Activated T-cell treated with anti-CD3 and anti-CD28 coated beads for 48 hours (primary cell): ENCODE measurements at places on chromosomes 7 and 10.

DNA sequence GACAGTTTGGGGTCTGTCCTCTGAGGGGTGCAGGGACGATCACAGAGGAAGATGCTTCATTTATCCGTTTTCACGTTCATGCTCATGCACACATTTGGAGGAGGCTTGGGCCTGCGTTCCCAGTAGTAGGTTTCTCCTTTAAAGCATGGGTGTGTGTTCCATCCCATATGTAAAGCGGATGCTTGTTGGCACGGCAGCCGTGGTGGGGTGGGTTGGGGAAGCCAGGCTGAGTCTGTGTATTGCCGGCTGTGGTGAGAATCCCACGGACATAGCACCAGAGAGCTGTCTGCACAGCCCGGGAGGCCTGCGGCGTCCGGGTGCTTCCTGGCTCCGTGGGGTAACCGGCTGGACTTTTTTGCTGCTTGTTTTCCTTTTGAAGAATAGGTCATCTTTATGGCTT, 440 bp downstream of the JAKMIP3 start:
- DNase-seq, result no peak

DNA sequence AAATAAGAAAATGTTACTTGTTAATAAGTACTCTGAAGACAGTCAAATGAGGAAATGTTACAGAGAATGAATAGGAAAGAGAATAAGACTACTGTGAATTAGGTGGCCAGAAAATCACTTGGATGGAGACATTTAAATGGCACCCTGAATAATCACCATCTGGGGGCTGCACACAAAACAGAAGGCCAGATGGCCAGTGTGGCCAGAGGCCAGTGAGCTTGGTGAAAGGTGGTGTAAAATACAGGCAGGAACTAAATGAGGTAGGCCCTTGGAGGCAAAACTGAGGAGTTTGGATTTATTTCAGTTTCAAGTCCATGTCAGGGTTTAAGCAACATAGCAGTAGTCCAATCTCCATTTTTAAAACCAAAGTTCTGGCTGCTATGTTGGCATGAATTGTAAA, 126.7 kb downstream of the TSPAN12 start:
- no peak for DNase-seq

- DNase-seq, result no peak
Observed at GRCh38 chr10:68902382-68902781, 1.3 kb downstream of the DDX50 start.

DNA sequence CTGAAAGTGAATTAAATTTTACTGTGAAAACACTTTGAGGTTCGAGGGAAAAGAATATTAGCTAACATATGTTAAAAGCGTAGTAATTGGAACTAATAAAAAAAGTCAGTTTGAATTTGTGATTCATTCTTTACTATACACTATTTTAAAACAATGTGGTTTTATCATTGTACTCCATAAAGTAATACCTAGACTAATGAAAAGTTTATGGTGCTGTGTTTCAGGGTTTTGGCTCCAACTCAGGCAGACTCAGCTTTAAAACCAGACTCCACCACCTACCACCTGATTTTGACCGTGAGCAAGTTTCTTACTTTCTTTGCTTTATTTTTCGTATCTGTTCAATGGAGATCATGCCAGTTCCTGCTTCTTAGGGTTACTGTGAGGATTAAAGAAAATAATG, 9.2 kb upstream of the PRTFDC1 start:
- no peak for DNase-seq

GRCh38 chr7:142939226-142939910, at the start of gene LLCFC1:
LLCFC1 (plus strand) TSS chr7:142939484; CDS start chr7:142939622, 138 bp downstream.
- no peak for DNase-seq

DNA sequence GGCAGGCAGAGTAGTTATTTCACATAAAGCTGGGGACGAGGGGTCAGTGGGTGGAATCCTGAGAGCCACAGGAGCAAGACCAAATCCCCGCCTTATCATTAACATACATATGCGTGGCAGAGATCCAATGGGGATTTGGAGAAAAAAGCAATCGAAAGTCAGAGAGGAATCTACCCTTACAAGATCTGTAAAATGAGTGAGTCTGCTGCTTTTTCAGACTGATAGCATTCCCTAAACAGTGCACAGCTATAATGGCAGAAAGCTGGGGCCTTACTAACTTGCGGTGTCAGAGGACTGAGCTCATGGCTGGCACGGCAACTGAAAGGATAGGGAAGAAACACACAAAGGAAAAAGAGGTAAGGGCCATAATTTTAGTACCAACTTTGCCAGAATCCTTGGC, 25.0 kb downstream of the GPR22 start:
- no peak for DNase-seq

DNA sequence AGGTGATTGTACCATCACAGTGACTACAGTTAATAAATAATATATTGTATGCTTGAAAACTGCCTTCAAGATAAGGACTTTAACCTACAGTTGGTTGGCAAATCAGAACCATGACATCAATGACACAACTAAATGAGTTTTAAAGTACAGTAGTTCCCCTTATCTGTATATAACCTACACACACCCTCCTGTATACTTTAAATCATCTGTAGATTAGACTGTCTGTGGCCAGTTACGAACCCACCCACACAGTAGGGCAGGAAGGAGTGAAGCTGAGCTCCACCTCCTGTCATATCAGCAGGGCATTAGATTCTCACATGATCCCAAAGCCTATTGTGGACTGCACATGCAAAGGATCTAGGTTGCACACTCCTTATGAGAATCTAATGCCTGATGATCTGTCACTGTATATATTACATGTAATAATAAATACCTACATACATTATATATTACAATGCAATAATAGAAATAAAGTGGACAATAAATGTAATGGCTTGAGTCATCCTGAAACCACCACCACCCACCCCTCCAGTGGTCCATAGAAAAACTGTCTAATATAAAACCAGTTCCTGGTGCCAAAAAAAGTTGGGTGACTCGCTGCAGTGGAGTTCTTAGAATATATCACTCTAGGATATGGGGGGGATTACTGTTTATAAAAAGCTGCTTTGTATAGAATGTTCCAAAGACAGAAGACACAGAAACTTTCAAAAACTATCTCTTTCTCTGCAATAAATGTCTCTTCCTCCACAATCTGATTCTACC, 5.6 kb downstream of the TPK1 start:
- no peak for DNase-seq

GRCh38 chr7:69365651-69366192, 232.6 kb upstream of the AUTS2 start:
- no peak for DNase-seq

DNA sequence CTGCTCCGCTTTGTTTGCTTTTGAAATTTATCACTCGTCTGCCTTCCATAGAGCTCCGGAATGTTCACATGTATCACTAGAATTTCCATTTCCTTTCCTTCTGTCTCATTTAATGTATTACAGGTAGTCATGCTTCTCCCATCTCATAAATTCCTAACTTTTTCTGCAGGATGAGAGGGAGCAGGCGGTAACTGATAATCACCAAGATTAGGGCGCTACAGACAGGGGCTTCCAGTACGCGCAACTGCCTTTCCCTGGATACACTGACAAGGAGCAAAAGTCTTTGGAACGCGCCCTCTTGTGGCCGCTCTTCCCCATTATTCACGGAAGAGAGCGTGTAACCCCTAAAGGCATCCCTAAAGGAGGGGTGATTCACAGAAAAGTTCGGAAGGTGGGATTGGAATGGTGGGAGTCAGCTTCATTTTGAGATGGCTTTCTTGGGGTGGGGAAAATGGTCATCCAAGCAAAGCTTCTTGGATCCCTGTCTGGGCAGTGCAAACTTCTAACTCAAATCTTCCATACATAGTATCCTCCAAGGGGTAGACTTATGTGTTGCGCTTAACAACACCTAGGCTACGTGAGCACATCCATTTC, 6.5 kb downstream of the INHBA start:
- DNase-seq, result peak; percentile 5

GRCh38 chr10:79166741-79167140, 98.0 kb downstream of the ZMIZ1 start:
- DNase-seq, result no peak

- peak; percentile 67 for DNase-seq
Observed at GRCh38 chr10:33134011-33134751, 176.2 kb upstream of the ITGB1 start.

DNA sequence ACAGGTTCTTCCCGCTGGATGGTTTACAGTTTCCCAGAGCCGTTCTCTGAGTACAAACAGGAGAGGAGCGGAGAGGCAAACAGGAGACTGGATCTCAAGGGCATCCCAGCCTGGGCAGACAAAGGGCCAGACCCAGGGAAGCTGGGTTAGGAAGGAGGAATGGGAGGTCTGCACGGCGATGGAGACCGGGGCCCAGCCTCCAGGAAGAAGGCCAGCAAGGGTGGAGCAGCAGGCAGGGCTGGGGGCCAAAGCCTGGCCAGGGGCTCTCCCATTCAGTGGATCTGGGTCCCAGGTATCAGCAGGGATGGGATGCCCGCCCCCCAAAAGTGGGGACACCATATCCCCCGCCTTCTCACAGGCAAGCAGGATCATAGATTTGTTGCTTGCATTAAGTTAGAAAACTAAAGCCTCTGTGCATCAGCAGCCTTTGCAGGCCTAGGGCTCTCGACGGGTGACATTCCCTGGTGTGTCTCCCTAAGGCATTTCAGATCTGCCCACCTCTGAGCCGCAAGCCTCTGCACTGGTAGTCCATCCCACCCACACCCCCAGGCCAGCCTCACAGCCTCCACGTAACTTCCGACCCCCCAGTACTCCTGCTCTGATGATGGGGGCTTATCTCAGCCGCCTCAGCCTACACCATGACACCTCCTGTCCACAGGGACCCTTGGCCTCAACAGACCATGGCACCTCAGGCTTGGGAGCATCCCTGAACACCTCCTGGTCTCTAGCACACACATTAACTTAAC, 59.9 kb downstream of the TNS3 start:
- DNase-seq, result no peak

DNA sequence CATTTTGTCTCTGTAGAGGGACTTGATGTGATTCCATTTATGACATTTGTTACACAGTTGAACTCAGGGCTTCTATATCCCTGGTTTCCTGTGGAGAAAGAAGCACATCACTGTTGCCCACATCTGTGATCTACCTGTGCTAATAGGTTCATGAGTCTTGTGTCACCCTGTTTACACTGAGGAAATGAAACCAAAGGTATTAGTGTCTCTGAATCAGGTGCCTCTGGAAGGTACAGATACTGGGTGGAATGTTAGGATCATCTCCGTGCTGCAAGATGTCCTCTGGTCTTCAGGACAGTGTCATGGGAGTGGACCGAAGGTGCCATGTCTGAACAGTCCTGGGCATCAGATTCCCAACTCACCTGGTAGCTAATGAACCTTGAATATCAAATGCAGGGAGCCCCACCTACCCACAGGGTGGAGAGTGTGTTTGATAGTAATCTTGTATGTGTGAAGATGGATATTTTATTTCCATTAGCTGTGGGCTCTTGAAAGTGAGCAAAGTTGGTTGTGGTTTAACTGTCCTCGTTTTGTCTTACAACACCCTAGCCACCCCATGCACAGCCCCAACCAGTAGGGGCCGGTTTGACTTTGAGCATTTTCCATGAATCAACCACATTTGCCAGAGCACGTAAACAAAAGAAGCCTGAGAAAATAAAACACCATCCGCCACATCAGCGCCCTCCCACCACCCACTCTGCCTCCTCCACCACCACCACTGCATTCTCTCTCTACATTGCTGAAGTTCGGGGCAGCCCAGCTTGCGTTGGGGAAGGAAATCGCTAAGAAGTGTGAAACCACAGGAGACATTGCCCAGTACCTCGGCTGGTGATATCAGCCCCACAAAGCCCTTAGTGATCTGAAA, 40.7 kb downstream of the TARP start:
- DNase-seq, result peak; percentile 63

- DNase-seq, result no peak
Observed at GRCh38 chr10:112247791-112248190, 35.4 kb upstream of the TECTB start.

DNA sequence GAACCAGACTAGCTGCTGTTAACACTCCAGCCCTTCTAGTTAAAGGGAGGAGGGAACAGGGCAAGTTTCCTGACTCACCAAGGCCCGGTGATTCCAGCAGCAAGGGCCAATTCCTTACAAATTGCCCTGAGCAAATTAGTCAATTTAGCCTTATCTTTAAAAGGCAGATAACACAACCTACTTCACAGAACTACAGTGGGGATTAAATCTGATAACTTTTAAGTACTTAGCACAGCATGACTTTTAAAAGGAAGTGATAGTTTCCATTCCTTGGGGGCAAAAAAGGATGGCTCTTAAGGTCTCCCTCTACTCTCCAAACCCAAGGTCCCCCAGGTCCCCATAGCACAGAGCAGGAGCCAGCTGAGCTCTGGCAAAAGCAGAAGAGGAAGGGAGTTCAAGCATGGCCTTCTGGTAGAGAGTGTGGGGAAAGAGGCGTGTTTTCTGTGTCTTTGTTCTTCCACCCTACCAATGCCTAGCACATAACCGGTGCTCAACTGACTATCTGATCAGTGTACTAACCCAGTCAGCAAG, 4.0 kb downstream of the CDCA7L start:
- DNase-seq, result no peak

GRCh38 chr10:96235326-96236089, 35.9 kb downstream of the BLNK start:
- DNase-seq, result no peak

GRCh38 chr10:59771162-59771807, 18.0 kb upstream of the MRLN start:
- DNase-seq, result no peak

DNA sequence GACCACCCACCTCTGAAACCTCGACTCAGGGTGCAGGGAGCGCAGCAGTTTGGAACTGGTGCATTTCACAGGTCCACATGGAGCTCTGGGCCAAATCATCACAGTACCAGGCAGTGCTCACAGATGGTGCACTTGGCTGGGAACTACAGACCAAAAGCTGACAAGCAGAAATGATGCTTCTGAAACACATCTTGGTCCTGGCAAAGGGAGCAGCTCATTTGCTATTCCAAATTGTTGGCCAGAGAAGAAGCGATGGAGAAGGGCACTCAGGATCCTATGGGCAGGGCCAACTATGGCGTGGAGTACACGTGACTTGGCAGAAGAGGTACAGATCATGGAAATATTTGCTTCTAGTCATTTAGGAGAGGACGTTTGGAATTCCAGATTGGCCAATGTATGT, 383.9 kb downstream of the CALN1 start:
- no peak for DNase-seq
